Mucosa of gallbladder (tissue), 1 donor: ENCODE measurements at places on chromosomes 12 and 14. TPM values are rescaled to one million over a fixed set of nuclear protein-coding genes. Genes with fewer than 3 reads are reported as not detected.

C12orf56 gene
- 0.52 TPM for total RNA-seq

DNA sequence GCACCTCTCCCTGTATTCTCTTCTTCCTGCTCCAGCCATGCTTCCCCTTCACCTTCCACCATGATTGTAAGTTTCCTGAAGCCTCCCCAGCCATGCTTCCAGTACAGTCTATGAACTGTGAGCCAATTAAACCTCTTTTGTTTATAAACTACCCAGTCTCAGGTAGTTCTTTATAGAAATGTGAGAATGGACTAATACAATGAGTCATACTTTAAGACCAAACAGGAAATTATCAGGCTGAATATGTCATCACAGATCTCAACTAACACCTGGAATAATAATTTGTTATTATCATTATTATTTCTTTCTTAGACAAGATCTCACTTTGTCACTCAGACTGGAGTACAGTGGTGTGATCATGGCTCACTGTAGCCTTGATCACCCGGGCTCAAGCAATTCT, 85.4 kb downstream of the KCNMB4 start:
- no peak for DNase-seq

LUM gene
- 172 TPM for total RNA-seq

LRRC10 gene
- not detected for total RNA-seq

DNA sequence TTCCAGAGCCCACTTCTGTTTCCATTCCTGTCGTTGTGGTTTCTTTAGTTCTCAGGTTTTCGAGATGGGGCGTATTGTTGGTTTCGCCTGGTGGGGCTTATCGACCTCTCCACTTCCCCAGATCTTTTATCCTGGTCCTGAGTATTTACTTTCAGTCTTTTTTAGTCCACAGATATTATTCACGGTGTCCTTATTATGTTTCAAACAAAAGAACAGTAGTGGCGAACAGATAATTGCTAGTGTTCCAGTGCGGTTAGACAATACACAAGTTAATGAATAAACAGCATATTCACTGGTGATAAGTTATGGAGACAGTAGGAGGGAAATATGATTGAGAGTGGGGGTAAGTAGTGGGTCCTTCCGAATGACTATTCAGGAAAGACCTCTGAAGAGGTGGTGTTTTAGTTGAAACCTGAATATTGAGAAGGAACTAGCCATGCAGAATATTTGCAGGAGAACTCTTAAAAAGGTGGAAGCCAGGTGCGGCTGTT, 668 bp downstream of the TMEM260 start:
- no peak for DNase-seq

DNA sequence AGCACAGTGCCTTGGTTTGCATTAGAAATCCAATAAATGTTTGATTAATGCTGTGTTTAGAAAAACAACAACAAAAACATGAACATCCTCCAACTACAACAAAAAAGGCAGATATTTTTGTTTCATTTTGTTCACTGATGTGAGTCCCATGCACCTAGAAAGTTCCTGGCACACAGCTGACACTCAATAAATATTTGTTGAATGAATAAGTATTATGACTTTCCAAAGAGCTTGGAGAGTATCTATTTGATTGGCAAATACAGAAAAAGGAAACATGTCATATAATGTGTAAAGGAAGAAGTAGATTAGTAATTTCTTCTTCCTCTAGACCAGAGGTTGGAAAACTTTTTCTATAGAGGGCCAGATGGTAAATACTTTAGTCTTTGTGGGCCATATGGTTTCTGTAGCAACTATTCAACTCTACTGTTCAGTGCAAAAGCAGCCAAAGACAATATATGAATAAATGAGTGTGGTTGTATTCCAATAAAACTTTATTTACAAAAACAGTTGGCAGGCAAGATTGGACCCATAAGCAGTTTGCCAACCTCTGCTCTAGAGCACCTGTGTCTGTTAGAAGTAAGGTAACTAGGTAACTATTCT, 312.3 kb upstream of the DIO2 start:
- no peak for DNase-seq

DNA sequence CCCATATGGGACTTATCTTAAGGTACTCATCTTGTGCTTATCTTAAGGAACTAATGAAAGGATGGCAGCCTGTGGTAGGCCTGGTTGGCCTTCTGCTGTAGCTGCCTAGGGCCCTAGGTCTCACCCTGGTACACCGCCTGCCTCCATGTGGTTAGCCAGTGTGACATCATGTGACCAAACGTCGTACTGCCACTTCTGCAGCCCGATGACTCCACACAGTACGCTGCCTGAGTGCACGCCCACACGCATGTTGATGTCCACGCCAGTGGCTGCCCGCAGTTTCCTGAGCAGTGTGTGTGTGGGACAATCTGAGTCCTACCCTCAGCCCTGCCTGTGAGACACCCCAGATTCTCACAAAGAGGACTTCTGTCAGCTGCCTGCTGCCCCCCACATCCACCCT, 5.1 kb downstream of the ADCY4 start:
- DNase-seq = peak; percentile 76

CFAP54 gene
- total RNA-seq = 0.86 TPM

DNA sequence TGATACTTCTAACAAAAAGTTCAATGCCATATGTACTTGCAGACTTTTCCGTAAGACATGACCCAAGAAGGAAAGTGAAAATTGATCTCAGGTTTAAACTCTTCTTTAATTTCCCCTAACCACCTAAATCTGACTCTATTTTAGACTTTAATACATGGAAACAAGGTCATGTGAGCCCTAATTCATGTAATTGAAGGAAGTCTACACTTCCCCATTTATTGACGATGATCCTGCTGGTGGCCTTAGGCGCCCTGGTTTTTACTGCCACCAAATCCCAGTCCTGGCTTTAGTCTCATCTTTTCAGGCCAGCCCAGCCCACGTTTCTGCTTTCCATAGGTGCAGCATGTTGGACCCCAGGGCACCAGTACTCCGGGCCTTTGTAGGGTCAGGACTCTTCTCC, 157.9 kb downstream of the PELI2 start:
- no peak for DNase-seq

DNA sequence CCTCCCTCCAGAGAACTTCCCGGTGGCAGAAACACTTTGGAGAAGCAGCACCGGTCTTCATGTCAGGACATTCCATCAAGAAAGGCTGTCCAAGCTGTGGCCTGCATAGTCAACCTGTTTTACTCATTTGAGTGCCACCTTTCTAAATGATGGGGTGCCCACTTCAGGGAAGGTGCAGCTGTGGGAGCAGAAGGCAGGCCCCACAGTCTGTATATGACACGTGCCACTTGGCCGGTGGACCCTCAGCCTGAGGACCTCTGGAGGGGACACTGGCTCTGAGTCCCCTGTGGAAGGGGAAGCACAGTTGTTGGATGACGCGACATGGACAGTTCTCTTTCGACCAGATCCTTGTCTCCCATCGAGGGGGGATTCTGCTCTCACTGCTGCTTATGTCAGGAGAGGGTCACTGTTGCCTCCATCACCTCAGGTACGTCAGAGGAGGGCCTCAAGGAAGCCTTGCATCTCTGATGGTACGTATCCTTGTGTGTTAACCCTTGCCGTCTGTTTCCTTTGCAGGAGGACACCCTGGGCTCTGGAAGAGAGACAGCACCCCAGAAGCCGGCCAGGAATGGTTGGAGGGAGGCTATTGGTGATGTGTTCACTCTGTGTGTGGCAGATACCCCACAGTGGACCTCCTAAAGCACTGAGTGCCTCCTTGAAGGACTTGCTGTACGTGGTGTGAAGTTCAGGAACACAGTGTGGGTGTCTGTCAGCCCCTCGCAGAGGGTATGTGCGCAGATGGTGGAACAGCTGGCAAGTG, 132.1 kb upstream of the RTL1 start:
- DNase-seq = no peak

PLD4 gene
- 16.7 TPM for total RNA-seq
